ENCODE measurements at places on chromosomes 2 and 18.
A peak's percentile ranks its signal among the peaks of the same experiment; 100 is the strongest.

DNA sequence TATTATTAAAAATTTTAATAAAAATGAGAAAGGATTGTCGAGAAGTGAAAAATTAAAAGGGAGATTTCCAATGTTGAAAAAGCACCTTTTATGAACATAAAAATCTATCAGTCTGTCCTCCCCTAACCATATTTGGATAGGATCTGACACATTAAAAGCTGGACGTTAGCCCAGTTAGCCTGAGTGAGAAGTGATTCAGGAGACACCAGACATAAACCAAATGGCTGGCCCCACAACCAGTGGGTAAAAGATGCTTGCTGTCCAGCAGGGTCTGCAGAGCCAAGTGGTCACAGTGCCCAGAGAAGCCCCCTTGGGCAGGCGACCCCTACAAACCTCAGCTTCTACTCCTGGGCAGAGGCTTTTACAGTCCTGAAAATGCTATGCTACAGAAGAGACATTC lies 253.8 kb upstream of the LYPD1 start:
- DNase-seq: no peak

DNA sequence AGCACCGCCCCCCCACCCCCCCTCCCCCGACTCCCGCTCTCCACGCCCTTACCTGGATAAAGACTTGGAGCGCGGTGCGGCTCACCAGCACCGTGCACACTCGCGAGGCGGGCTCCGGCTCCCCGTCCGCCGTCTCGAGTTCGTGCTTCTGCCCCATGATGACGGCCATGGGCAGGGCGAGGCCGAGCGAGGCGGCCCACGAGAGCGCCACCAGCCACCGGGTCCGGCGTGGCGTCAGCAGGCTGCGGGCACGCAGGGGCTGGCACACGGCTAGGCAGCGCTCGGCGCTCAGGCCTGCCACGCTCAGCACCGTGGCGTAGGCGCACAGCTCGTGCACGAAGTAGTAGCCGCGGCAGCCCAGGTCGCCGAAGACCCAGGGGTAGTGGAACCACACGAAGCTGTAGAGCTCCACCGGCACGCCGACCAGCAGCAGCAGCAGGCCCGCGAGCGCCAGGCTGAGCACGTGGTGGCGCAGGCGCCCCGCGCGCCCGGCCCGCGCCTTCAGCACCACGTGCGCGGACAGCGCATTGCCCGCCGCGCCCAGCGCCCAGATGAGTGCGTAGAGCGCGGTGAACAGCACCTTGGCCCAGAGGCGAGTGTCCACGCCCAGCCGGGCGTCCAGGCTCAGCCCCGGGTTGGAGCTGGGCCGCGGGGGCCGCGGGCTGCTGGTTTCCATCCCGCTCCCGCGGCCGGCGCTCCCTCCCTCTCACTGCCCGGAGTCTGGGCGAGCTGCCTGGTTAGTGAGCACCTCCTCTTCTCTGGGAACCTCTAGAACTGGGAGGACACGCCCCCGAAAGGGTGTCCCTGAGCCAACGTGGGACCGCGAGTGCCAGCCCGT lies at the start of gene NTSR2:
Gene NTSR2, minus strand, starts transcription at position 742 of the 838 bp plus-strand sequence. Its CDS starts 66 bp downstream, at position 676.
- DNase-seq: no peak

DNA sequence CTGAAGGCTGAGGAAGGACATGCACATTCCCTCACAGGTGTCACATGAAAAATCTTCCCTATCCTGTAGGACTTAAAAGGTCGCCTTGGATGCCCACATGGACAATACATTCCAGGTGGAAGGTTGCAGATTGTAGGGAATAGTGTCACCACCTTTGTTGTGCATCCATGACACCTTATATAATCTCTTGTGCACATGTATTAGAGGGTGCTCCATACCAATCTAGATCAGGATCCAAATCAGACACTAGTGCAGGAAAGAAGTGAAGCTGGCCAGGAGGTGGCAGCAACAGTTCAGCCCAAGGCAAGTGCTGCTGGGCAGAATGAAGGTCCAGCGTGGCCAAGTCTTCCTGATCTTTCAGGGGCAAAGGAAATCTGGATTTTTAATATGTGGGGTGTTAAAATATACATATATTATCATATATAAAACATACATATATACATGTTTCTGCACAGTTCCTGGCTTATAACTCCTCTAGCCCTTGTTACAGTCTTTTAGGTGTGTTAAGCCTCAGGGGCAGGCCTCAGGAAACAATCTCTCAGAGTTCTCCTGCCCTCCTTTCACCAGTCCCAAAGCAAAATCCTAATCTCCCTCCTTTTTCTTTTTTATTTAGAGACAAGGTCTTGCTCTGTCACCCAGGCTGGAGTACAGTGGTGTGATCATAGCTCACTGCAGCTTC lies 16.6 kb downstream of the NIF3L1 start:
- DNase-seq: peak; percentile 18

- no peak for DNase-seq
Measured at GRCh38 chr18:31199190-31199769, 36.6 kb upstream of the DSC1 start.

GRCh38 chr2:171514908-171515582 lies 7.2 kb upstream of the CYBRD1 start:
- DNase-seq: no peak

GRCh38 chr2:190841707-190842505 lies 38.7 kb upstream of the GLS start:
- no peak for DNase-seq

- no peak for DNase-seq
Measured at GRCh38 chr2:142834021-142834420, 43.4 kb upstream of the KYNU start.

GRCh38 chr2:59856391-59856790 lies 697.1 kb downstream of the BCL11A start:
- DNase-seq: no peak

DNA sequence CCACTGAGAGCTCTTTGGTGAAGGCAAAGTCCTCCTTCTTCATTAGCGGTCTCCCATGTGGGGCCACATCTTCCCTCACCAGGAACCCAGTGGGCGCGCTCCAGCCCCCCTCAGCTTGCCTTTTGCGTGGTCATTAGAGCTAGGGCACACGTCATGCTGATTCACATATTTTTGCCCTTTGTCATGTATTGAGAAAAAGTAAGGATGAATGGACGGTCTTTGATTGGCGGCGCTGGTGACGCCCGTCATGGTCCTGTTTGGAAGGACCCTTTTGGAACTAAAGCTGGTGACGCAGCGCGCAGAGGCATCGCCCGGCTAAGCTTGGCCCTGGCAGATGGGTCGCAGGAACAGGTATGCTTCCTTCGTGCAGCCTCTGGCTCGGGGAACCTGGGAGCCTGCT lies 3.1 kb downstream of the SLC14A1 start:
- no peak for DNase-seq

DNA sequence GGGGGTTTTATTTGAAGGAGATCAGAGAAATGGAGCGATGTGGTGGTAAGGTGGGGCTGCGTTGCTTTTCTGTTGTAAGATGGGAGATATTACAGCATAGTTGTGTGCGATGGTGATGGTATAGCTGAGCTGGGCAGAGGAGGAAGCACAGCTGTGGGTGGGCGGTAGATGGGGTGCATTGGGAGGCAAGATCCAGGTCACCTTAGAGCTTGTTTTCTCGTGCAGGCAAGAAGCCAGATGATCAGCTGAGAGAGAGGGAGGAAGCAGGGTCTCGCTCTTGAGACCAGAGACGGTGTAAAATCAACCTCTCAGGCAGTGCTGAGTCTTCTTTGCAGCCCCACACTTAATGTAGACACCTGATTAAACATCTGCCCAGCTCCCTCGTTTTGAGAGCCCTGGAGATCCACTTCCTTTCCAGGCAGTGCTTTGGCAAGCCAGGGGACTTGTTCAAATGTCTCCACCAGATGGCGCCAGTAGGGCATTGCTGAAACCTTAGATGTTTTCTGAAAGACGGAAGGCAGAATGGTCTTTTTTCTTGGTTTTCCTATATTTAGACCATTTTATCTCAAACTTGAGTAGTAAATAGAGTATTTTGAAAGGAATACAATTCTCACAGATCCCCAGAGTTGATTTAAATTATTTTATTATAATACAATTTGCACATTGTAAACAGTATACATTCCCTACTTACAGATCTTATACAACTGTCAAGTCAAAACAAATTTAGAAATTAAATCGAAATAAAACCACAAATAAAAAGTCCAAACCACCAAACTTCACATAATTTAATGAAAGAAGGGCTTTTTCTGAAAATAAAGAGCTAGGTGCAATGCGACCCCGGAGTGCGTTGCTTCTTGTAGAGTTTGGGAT lies 21.1 kb upstream of the LYPD6B start:
- peak; percentile 48 for DNase-seq

DNA sequence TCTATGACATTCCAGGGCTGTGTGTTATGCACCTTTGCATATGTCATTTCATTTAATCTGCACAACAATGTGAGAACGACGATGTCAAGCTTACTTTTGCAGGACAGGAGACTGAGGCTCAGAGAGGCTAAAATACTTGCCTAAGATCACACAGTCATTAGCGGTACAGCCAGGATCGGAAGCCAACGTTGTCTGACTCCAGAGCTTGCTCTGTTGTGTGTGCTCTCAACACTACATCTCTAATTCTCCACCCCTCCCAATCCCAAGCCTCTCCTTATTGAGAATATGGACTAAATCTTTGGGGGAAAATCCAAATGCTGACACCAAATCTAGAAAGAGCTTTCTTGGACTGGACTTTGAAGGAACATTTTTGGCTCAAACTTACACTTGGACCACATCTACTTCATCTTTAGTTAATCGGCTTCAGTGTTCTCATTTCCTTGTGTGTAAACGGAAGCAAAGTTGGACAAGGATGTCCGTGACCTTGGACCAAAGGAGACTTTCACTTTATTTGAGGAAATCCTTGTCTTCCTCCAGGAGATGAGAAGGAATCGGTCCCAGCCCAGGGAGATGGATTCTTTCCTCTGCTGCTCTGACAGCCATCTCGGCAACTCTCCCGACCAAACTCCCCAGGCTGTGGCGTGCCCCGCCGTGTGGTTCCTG lies 242.4 kb downstream of the LPIN1 start:
- DNase-seq: no peak

DNA sequence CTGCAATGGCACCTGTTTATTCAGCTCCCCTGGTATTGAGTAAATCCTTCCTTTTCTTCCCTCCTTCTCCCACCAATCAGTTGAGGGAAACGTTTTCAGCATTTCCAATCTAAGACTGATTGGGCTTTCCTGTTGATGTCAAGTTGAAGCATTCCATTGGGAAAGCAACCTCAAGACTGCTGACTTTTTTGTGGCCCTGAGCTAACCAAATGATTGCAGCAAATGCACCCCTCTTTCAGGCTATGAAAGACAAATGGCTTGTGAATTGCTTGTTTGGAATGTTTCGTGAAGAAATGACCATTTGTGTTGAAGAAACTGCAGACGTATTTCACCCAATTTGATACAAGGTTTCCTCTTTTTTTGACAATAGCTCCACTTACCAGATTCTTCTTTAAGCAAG lies 303.5 kb downstream of the EPHA4 start:
- DNase-seq: no peak

DNA sequence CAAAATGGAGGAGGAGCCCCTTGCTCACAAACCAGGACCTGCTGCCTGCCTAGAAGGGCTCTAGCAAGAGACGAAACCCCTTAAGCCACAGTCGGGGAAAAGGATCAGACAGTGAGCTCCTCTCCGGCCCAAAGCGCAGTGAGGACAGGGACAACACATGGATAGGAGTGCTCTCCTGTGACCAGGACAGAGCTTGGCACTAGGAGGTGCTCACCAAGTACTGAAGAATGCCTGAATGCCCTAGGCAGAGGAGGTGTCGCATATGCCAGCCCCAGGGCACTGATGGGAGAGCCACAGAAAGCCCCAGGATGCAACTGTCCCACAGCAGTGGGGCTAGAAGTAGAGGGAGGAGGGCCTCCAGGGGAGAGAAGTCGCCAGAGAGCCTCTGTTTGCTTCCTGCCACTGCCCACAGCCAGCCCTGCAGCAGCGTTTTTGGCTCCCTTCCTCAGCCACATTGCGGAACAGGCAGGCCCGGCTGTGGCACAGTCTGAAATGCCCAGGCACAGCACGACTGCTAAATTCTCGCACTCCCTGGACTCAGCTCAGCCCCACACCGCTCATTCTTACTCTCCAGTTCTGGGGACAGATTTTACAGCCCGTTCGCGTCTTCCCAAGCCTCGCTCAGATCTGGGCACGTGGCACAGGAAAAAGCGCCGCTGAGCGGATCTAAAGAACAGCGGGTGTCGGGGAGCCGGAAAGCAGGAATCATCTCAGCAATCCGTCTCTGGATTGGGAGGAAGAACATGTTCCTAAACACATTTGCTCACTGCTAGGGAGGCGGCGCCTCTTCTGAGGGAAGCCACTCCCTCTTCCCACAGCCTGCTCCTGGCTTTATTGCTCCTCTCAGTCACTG lies 98.7 kb upstream of the POU3F3 start:
- DNase-seq: no peak

DNA sequence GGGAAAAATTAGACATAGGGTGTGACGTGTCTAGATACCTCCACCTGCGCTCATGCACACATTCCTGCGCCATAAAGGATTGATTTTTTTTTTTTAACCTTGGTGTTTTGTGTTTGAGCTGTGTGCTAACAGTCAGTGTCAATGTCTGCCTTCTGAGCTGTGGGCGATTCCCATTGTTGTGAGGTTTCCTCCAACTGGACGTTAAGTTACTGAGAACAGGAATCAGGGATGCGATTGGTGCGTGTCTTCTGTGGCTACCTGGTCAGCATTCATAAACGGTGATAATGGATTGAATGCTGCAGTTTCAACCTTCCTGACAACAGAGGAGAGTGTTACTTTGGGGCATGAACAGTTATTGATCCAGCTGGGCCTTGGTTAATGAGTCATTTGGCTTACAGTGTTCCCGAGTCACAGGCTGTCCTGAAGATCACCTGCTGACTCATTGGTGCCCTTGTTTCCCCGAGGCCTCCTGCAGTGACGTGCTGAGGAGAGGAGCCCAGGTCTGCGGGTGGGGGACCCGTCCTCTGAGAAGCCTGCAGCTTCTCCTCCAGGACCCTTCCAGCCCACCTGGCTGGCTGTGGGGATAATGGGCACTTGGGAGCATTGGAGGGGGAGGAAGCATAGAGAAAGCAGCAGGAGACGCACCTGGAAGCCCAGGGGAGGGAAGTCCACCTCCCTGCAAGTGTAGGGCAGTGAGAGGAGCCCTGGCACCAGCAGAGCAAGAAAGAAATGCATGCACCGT lies 25.8 kb upstream of the CABYR start:
- DNase-seq: no peak

GRCh38 chr2:237254911-237255578 lies 158.9 kb downstream of the COL6A3 start:
- DNase-seq: no peak

GRCh38 chr2:127419448-127420038 lies 1.3 kb downstream of the PROC start:
- no peak for DNase-seq

GRCh38 chr18:49651033-49651432 lies 89.2 kb downstream of the LIPG start:
- DNase-seq: no peak

DNA sequence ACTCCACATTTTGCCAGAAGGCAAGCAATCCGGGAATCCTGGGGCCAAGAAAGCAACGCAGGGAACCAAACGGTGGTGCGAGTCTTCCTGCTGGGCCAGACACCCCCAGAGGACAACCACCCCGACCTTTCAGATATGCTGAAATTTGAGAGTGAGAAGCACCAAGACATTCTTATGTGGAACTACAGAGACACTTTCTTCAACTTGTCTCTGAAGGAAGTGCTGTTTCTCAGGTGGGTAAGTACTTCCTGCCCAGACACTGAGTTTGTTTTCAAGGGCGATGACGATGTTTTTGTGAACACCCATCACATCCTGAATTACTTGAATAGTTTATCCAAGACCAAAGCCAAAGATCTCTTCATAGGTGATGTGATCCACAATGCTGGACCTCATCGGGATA lies 26.8 kb downstream of the B3GNT2 start:
- DNase-seq: no peak

Data from activated effector memory CD4-positive, alpha-beta T cell treated with Interleukin-2 at 50 U/mL for 16 hours (primary cell).